Erythroblast (primary cell): ENCODE measurements at places on chromosomes 12 and 14.

DNA sequence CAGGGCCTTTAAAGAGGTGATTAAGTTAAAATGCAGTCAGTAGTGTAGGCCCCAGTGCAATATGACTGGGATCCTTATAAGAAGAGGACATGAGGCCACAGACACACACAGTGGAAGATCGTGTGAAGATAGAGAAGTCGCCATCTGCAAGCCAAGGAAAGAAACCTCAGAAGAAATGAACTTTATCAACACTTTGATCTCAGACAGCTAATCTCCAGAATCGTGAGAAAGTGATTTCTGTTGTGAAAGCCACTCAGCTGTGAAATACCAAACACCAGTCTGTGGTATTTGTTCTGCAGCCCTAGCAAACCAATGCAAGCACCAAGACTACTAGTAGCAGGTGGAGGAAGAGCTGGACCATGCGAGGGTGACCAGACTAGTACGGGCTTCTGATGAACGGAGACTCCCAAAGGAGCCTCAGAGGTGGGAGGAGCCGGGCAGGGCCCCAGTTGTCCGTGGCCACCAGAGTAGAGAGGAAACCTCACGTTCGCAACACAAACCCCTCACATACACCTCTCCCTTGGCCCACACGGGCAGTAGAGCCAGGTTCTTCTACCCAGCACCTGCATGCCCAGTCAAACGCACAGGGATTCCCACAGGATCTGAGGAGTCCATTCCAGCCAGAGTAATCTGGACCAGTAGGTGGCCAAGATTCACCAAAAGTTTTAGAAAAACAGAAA lies 243.0 kb downstream of the TTC8 start:
- no peak for DNase-seq

- DNase-seq: no peak
Observed at GRCh38 chr14:91727121-91727520, 4.8 kb downstream of the CATSPERB start.

GRCh38 chr14:35699791-35700444 lies 109.2 kb downstream of the RALGAPA1 start:
- no peak for DNase-seq

- DNase-seq: peak; percentile 82
Observed at GRCh38 chr14:69101331-69101826, 51.5 kb downstream of the DCAF5 start.

- peak; percentile 6 for DNase-seq
Observed at GRCh38 chr14:94355191-94355794, 32.2 kb upstream of the SERPINA6 start.

GRCh38 chr14:102015045-102015685 lies 50.8 kb downstream of the DYNC1H1 start:
- no peak for DNase-seq

- DNase-seq: no peak
Observed at GRCh38 chr14:63205866-63206265, 1.6 kb downstream of the RHOJ start.

DNA sequence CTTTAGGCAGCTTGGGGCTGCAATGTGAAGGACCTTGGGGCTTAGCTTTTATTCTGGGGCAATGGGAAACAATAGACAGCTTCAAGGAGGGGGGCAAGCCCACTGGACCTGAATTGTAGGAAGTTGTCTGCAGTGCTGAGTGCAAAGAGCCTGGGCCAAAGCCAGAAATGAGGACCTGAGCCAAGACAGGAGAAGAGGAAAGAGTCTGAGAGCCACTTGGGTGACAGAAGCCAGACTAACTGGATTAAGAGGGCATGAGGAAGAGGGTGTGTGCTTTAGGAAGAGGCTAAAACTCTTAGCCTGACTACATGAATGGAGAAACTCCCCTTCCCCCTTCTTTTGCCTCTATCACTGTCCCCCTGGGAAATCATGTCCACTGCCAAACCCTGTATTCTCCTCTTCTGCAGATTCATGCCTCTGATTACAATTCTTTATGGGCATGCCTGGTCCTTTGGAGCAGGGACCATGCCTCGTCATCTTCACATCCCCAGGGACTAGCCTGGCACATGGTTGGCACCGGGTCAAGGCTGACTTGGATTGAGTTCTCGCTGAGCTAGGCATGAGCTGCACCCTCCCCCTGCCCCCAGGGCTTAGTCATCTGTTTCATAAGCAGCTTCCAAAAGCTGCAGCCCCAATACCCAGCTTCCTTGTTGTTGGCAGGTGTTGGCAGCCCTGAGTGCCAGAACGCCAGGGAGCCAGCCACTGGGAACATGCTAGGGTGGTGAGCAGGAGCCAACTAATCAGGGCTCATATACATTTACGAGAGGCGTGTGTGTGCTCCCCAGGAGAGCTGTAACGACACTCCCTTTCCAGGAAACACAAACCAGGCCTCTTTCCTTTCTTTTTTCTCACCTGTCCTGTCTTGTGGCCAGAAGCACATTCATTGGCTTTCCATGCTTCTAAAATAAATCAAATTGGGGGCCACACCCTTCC lies 27.7 kb upstream of the JDP2 start:
- DNase-seq: no peak
